ENCODE measurements at places on chromosomes 1 and 21.

- no peak for DNase-seq
These were observed 5.2 kb downstream of the ZNF678 start for GRCh38 chr1:227568593-227568992.

- DNase-seq: no peak
These were observed 196.2 kb upstream of the USP25 start for GRCh38 chr21:15533618-15534017.

DNA sequence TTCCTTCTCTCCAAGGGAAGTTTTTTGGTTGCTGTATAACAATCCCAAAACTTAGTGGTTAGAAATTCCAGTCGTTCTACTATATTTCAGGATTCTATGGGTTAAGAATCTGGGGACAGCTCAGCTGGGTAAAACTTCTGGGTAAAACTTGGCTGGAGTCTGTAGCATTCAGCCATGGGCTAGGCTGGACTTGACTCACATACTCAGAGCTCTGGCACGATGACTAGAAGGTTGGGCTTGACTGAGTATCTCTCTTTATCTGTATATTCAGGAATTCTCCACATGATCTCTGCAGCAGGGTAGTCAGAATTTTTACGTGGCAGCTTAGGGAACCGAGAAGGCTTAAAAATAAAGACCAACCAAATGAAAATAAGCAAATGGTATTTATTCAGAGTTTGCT lies 28.2 kb upstream of the HRNR start:
- DNase-seq: peak; percentile 19

GRCh38 chr1:151511636-151512215 lies 539 bp downstream of the CGN start:
- no peak for DNase-seq

DNA sequence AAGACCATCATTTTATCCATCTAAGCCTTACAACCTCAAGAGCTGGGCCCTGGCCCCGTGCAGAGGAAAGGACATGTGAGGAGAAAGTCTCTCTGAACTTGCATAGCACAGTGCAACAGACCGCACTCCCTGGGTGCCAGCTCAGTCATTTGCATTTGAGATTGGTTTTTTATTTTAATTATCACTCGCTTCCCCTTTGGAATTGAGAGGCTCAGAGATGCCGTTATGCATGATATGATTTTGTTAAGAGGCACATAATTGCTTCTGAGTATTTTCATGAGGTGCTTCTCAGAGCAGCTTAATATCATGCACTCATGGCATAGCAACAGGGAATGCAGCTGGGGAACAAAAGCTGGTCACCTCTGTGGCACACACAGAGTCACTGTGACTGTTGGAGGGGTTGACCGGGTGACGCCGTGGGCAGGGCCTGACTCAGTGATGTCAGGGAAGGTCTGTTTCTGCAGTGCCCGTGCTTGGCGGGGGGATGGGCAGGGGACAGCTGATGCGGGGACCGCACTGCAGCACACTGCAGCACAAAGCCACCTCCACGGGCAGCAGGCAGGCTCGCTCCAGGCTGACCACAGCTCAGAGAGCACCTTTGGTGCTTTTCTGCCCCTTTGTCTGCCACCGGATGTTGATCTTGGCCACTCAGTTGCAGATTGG lies 43.2 kb upstream of the VAMP3 start:
- no peak for DNase-seq

DNA sequence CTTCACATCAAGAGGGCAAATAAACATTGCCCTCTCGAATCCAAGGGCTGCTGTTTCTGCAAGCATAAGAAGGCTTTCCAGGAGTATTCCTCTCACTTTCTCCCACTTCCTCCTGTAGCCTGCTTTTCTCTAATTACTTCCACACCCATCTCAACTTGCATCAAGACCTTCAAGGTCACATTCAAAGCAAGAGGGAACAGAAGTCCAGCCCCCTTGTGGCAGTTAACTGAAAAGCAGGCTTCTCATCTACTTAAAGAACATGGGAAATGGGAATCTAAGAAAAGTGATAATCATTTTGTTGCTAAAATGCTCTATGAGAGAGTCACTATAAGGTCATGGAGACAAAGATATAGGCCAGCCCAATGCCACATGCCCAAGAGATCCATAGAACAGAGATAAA lies 874.4 kb downstream of the KCNT2 start:
- peak; percentile 30 for DNase-seq

GRCh38 chr1:207804721-207805468 lies 53.0 kb downstream of the CD46 start:
- no peak for DNase-seq
